ENCODE measurements at places on chromosomes 6 and 20.

DNA sequence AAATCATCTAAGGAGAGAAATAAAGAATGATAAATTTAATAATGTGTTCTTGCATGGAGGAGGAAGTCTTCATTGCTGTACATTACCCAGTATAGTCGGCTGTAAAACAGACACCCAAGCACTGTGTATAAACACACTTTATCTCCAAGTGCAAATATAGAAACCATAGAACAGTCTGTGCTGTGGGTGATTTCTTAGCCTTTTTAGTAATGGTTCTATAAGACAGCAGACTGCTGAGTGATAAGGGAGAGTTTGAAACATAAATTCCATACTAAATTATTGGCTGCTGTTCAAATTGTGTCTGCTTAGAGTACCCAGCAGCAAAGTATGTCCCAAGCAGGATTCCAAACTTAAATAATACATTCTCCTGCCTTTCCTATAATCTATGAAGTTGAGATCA, 4.6 kb downstream of the FILIP1 start:
- no peak for DNase-seq

DNA sequence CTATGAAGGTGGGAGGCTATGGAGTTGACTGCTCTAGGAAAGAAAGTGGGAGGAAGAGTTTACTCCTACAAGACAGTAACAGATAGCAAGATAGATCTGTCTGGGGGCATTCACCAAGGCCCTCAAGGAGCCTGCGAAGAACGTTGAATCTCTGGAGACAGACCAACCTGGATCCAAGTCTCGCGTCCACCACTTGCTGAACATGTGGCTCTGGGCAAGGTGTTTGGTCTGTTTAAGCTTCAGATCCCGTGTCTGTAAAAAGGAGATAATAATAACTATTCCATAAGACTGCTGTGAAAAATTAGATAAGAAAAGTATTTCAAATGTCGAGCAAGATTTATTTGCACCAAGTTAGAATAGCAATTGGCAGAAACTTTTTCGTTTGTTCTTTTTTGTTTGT, 8.1 kb upstream of the EEF1A1 start:
- no peak for DNase-seq

DNA sequence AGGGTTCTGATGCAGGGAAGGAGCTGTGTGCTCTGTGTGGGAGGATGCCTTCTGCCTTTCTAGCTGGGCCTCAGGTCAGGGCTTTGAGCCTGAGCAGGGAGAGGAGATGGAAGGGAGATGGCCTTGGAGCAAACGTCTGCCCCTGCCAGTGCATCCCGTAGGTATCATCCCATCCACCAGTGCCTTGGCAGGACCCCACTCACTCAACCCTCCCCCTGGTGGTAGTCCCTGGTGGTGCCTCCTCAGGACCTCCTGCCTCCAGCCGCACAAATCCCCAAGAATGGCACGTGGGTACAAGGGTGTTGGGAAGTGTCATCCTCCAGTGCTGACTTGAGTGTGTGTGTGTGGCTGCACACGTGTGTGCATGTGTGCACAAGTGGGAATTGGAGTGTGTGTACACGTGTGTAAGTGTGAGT, 23.1 kb upstream of the MICB start:
- no peak for DNase-seq

GRCh38 chr20:59589086-59589684, 15.2 kb upstream of the PHACTR3 start:
- DNase-seq, result no peak

DNA sequence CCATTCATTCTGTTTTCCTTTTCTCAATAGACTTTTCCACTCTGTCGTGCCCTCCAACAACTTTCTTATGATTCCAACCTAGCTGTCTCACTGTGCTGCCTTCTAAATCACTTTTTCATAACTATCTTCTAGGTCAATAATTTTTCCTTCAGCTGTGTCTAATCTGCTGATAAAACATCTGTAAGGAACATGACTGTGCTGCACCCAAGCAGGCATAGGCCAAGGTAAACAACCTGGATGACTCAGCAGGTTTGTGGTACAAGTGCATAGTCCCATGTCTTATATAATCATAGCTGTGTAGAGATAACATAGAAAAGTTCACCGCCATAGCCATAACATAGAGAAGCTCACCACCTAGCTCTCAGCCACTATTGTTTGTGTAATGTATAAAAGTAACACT, 332.3 kb downstream of the PLCB1 start:
- no peak for DNase-seq

DNA sequence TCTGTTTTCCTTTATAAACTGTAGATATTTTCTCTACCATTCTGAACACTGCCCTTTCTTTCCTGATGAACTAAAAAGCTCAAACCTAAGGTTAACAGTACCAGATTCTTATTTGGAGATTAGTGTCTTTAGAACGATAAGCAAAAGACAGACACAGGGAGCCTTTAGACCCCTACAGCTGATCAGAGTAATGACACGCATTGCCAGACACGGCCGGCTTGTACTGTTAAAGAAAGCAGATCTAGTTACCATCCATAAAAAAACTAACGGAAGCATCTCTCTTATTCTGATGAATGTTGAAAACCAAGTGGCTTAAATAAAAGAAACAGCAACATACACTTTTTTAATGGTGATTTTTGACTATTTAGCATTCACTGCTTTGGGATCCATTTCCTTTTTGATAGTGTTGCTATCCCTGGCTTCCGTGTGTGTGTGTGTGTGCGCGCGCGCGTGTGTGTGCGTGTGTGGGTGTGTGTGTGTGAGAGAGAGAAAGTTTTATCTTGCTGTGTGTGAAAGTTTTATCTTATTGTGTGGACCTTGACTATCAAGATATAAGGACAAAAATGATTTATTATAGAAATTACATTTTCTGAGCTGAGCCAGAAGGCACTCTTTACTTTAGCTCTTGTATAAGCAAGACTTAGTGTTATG, 95.6 kb upstream of the SLC35B3 start:
- DNase-seq, result peak; percentile 4

DNA sequence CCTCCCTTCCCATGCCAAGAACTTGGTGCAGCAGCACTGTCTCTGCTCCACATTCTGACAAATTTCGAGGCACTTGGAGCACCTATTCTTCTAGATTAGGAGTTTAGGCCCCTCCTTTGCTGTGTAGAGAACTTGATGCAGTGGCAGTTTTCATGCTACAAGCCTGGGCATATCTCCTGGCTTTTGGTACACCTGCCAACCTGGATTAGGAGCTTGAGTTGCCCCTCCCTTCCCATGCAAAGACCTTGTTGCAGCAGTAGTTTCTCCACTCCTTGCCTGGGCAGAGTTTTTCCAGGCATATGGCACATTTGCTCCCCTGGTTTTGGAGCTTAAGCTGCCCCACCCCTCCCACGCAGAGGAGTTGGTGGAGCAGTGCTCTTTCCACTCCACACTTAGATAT, 956.1 kb downstream of the EYS start:
- no peak for DNase-seq

DNA sequence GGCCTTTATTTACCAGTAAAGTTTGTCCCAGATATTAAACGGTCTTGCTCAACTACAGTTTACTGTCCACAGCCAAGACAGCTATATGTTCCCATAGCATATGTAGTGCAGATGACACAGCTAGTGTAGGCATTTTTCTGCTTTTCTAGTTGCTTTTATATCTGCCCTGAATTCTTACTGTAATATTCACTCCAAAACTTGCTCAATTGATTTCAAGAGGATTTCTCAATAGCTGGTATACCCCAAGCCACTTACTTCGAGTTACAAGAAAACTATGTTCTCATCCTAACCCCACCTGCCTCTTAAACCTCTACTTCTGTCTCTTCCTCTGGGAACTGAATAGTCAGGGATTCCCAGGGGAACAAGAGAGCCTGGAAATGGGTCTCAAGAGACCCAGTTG, 18.9 kb upstream of the ROS1 start:
- no peak for DNase-seq

GRCh38 chr20:4916971-4917881, 84.1 kb downstream of the SLC23A2 start:
- DNase-seq, result peak; percentile 70

DNA sequence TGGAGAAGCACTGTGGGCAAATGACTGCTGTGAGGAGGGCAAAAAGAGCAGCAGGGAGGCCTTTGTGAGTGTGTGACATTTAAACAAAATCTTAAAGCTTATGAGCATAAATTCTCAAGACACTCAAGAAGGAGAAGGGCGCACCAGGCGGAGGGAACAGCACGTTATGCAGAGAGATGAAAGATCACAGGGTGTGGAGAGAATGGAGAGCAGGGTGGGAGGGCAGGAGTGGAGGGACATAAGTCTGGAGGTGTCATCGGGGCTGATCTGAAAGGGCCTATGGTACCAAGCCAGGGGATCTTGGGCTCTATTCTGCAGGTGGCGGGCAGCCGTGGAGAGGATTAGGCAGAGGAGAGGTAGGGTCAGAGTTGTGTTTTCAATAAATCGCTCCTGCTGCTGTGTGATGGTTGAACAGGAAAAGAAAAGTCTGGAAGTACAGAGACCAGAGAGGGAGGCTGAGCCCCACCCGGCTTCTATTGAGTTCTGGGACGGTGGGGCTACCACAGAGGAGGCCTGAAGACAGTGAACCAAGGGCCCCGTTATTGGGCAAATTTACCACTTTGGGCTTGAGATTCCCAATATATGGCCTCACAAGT, 24.3 kb upstream of the DLGAP4 start:
- no peak for DNase-seq

GRCh38 chr6:28880894-28881780, 42.6 kb downstream of the TRIM27 start:
- peak; percentile 78 for DNase-seq

GRCh38 chr6:37137201-37138090, 32.5 kb upstream of the PIM1 start:
- peak; percentile 94 for DNase-seq

DNA sequence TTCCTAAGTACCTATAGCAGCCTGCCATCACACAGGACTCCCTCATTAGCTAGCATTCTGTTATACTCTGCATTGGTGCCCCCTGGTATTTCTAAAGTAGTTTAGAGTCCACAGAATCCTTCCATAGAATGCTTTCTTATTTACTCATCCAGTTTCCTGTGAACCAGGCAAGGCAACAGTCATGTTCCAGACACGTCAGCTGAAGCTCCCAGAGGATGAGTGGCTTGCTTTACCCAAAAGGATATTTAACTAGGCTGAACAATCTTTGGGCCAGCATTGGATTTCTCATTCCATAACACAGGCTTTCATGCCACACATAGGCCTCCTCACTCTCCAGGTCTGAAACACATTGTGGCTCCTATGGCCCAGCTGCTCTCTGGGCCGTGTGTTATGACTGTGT, 203.8 kb upstream of the MAP3K7 start:
- no peak for DNase-seq

DNA sequence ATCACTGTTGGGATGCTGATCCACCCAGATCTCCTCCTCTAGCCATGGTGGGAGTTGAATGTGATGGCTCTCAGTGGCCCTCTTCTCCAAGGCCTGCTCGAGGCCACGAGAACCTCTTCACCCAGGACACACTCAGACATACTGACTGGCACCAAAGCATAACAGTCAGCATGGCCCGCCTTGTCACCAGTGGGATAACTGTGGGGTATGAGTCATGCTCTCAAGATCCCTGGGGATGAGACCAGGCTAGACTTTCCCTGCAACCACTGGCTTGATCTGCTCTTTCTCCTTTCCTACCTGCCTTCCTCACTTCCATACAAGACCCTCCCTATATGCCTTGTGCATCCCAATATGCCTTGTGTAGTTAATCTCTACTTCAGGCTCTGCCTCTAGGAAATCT, 66.8 kb downstream of the RIN2 start:
- DNase-seq, result no peak

GRCh38 chr6:167839755-167840154, 13.0 kb downstream of the AFDN start:
- DNase-seq, result no peak

DNA sequence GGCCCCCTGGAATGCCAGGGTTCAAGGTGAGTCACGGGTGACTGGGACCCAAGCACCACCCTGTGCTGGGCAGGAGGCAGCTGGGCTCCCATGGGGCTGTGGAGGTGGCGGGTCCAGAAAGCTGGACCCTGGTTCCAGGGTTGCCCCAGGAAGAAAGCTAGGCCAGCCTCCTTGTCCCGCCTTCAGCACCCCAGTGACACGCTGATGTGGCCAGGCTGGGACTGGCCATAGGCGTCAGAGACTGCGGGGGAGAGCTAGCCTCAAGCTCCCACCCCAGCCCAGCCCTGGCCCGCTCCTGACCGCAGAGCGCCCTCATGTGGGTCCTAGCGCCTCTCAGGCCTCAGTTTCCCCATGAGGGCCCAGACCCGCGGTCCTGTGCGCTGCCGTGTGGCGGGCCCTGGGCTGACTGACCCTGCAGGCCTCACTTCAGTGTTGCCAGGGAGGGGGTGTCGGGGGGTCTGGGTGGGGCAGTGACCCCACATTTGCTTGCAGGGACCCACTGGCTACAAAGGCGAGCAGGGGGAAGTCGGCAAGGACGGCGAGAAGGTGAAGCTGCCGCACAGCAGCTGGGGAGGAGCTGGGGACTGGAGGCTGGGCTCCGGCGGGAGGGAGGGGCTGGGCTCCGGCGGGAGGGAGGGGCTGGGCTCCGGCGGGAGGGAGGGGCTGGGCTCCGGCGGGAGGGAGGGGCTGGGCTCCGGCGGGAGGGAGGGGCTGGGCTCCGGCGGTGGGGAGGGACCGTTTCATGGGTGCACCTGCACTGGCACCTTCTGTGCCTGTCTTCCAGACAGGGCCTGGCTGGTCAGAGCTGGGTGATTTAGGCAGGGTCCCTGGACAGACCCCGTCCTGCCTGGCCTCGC, 7.9 kb downstream of the COL9A3 start:
- peak; percentile 16 for DNase-seq

DNA sequence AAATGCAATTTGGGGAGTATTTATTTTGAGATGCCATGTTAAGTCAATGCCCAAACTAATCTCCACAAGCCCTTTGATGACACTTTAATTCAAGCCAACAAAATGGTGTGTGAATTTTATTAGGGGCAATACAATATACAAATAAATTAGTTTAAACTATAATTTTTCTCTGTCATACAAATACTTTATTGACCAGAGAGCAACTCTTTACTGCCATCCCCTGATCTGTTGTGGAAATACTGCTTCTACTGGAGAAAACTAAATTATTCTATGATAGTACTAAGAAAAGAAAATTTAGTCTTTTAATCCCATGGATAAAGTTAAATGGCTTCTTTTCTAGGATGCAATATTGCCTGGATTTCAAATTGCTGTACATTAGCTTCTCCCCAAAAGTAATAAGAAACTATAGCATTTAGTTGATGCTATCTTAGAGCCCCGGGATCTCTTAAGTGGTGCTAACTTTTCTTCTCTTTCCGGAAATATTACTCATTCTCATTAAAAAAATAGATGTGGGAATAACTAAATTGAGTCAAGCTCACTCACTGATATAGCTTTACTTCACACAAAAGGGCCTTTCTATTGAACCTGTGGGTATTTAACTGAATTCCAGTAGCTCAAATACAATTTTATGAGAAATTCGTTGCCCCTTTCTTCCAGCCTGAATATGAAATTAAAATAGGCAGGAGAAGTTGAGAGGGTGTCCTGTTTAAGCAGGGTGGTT, 49.2 kb downstream of the SMPDL3A start:
- DNase-seq, result peak; percentile 29

GRCh38 chr20:25199473-25200260, 4.2 kb downstream of the ENTPD6 start:
- DNase-seq, result peak; percentile 47

DNA sequence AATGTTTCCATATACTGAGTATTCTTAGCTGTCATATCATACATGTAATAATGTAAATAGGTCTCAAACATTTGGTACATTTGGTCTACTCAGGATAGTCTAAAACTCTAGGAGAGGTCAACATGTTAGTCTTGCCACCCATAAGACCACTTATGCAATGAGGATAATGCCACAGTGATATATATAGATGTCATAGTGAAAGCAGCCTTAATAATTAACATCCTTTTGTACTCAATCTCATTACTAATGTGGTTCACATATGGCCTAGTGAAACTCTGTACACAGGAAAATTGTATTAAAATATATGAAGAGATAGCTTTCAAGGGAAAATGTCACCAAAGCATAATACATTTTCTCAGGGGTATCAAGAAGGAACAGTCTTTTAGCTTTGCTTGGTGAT, 577.9 kb downstream of the TFAP2B start:
- no peak for DNase-seq
